ENCODE measurements at places on chromosomes 7 and 10.

DNA sequence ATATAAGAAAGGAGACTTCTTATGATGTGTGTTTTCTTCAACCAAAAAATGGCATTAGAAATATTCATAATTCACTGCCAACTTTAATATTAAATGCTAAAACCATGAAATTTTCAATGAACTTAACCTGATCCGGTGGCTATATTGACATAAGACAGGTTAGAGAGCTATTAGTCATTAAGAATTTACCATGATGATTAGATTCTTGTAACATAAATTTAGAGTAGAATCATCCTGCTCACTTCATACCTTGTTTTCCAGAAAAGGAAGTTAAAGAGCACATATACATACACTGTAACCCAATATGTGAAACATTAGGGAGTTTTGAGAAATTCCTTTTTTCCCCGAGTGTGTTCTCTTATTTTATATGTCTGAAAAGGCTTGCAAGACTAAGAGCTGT, 430.3 kb upstream of the SEMA3A start:
- DNase-seq, result no peak

DNA sequence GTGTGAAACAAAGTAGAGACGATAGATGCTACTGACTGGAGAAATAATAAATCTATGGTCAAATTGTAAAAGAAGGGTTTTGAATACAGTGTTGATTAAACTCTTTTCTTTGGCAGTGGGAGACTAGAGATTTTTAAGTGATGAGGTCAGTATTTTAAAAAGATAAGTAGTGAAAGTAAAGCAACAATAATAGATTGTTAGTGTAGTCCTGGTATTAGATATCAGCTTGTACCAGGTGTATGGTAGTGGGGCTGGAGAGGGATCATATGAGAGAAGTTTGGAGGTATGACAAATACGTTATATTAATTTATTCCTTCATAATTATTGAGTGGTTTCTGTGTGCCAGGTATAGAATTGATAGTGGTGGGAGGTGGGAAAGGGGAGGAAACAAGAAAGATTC, 25.2 kb downstream of the PHTF2 start:
- no peak for DNase-seq

GRCh38 chr10:43943818-43944360, 295.2 kb upstream of the ZNF32 start:
- DNase-seq, result no peak

GRCh38 chr10:85916994-85917573, 449.5 kb downstream of the GRID1 start:
- DNase-seq, result peak; percentile 83

GRCh38 chr7:19060761-19061259, 56.6 kb downstream of the TWIST1 start:
- no peak for DNase-seq

GRCh38 chr10:124971276-124971675, 29.4 kb downstream of the ZRANB1 start:
- no peak for DNase-seq

Data from NCI-H748 treated with DMSO at 0.1 percent for 48 hours (cell line).